ENCODE measurements at places on chromosomes 1 and 21.

GRCh38 chr1:218031901-218032300, 253.2 kb upstream of the RRP15 start:
- no peak for DNase-seq

DNA sequence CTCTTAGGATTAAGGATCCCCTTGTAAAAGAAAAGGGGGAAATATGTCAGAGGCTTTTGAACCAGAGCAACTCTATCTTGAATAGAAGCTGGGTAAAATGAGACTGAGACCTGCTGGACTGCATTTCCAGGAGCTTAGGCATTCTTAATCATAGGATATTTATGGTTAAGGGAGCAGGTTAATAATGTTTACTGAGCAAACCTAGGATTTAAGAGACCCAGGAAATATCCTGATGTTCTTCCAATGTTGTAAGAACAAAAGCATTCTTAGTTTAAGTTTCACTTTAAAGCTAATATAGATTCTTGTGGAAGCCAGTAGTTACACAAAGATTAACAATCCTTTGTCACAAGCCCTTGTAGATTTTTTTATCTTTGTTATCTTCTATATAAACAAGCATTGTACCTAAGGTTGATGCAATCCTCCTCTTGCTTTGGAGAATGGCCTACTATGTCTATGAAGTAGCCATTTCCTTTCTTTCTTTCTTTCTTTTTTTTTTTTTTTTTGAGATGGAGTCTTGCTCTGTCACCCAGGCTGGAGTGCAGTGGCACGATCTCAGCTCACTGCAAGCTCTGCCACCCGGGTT, 570.2 kb upstream of the BEND5 start:
- no peak for DNase-seq

GRCh38 chr1:177824508-177824982, 145.3 kb downstream of the SEC16B start:
- no peak for DNase-seq

- DNase-seq: no peak
Observed at GRCh38 chr1:201719812-201720521, 109.0 kb upstream of the IPO9 start.

DNA sequence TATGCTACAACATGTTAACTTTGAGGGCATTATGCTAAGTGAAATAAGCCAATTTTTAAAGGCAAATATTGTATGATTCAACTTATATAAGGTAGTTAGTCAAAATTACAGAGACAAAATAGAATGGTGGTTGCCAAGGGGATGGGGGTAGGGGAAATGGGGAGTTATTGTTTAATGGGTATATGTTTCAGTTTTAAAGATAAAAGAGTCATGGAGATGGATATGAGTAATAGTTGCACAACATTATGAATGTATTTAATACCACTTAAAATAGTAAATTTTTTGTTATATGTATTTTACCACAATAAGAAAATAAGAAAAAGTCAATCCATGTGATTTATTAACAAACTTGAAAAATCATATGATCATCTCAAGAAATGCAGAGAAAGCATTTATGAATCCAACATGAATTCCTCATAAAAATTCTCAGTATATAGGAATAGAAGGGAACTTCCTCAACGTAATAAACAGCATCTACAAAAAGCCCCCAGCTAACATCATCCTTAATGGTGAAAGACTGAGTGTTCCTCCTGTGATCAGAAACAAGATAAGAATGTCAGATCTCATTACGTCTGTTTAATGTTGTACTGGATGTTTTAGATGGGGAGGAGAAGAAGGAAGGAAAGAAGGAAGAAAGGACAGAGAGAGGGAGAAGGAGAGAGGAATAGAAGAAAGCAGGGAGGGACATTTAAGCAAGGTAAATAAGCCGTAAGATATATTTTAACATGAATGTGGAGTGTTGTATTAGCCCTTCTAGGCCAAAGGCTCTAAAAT, 6.7 kb upstream of the TSEN15 start:
- no peak for DNase-seq

GRCh38 chr1:2056955-2057590, 6.9 kb downstream of the PRKCZ start:
- DNase-seq: no peak

GRCh38 chr1:224380003-224380402, 23.3 kb downstream of the CNIH4 start:
- peak; percentile 22 for DNase-seq

DNA sequence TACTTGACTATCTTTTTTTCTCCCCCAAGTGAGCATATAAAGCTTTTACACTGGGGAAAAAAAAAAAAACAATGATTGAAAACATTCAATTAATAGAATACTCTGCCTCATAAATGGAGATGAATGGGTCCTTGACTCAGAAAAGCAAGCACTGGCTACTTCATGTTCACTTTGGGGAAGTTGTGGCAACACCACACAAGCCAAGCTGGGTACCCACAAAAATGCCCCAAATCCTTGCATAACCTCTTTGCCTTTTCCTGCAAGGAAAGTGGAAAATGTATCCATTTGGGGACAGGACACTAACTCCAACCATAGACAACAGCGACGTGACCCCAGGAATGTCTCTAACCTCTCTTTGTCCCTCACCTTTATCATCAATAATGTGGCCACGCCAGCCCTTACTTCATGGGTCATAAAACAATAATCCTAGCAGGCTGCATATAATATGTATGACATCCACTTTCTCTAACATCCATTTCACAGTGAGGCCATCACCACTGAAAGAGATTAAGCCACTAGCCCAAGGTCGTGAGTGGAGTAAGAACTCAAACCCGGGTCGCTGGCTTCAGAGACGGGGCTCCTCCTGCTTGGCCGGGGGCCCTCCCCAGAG, 2.3 kb downstream of the ECE1 start:
- DNase-seq: no peak

DNA sequence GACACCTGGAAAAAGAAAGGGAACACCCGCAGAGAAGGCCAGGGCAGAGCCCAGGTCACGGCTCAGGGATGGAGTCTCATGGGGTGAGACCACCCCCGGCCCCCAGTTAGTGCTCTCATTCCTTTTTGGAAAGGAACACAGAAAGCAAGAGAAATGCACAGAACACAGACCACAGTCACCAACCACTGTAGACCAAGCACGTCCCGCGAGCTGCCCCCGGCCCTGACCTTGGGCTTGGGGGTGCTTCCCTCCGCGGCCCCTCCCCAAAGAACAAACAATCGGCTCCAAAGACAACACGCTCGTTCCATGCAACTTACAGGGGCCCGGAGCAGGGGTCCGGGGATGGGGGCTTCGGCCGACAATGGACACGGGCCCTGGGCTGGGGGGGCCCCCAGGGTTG, 12.8 kb downstream of the CELF3 start:
- DNase-seq: no peak

GRCh38 chr1:242546849-242547729, 22.6 kb upstream of the PLD5 start:
- DNase-seq: no peak

DNA sequence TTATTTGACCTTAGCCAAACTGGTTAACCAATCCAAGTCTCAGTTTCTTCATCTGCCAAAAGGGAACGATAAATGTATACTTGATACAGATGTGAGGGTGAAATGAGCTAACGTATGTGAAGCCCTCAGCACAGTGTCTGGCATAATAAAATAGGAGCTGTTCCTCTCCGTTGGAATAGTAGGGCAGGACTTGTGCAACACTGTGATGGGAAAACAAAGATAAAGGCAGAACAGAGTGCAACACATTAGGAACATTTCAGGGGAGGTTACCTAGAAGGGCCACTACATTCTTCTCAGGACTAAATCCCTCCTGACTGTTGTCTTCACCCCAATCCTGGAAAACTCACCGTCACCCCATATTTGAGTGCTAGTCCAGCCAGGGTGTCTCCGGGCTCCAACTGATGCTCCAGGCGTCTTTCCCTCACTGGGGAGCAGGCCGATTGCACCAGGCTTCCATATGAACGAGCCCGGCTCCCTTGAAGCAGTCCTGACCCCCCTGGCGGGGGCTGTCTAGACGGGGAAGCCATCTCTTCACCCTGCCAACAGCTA, 896 bp downstream of the LYSMD1 start:
- DNase-seq: no peak

GRCh38 chr1:245155272-245156040, 671 bp downstream of the KIF26B start:
- DNase-seq: no peak
